ENCODE measurements at places on chromosomes 11 and 22.
A peak's percentile ranks its signal among the peaks of the same experiment; 100 is the strongest.

GRCh38 chr22:49261616-49262015 is 566.1 kb downstream of the BRD1 start:
- DNase-seq: no peak

DNA sequence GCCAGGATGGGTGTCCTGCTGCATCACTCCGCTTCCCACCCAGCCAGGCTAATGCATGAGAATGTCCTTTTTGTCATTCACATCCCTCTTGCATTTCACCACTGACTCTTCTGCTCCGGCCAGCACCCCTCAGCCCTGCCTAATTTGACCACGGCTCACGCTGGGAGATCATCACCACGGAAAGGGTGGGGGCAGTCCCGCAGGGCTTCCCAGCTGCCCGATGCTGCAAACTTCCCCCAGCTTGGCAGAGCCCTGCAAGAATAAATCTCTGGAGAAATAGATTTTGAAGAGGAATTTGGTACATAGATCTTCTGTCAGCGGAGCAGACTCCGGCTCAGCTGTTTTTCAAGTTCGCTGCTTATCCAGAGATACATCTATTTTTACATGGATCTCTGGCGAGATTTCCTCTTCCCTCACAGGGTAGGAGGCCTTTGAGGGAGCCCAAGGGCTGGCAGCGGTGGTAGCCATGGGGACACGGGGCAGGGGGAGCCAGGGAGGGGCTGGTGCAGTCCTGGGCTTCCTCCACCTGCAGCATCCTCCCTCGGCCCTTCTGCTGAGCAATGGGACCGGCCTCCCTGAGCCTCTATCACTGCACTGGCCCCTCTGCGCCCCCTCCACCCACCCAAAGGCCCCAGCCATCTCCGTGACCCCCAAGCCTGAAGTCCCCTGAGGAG is 62.6 kb downstream of the BUD13 start:
- DNase-seq: no peak

DNA sequence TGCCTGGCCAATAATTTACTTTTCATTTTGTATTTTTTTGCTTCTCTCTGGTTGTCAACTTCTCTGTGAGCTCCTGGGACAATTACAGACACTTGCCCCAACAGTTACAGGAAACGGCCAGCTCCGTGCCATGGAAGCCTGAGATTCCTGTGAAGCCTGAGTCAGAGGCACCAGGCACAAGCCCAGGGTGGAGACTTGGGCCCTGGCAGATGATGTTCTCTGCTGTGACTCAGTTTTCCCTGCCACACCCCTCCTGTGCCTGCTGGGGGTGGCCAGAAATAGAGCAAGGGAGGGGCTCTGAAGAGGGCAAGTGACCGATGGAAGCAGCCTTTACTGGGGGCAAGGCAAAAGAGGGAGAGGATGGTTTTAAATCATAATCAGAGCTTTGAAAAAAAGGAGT is 4.9 kb downstream of the ATP5MGL start:
- peak; percentile 90 for DNase-seq

DNA sequence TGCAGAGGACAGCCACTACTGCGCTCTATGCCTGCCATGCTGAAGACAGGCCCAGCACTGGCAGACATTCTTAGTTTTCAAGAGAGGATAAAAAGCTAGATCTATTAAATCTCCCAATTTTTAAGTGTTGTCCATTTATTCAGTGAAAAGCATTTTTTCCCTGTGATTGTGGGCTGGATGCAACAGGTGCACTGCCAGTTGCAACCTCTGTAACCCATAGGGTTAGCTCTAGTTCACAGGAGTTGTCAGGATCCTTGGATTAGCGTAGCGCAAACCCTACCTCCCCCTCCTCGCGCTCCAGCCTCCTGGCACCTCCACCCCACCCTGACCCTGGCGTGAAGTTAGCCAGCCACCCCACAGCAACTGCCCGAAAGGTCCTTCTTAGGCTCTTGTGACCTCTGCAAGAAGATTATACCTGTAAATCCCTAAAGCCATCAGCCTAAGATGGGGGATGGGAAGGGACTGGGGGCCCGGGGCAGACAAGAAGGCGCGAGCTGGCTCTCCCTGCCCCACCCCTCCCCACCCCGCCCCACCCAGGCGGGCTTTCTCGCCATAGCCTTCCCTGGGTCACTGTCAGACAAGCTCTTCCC is 30.9 kb downstream of the EIF3F start:
- DNase-seq: no peak

DNA sequence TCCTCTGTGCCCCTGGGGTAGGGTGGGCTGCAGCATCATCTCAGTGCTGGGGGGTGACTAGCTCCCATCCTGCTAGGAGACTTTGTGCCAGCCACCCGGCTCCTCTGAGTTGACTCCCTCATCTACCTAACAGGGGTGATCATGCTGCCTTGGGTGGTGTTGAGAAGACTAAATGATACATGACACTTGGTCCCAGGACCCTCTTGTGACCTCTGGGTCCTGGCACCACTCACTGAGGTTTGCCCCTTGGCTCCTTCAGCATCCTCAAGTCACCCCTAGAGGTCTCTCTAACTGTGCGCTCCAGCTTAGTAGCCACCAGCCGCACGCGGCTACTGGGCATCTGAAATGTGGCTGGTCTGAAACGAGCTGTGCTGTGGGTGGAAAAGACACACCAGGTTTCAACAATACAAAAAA is 72.1 kb downstream of the LRRC32 start:
- DNase-seq: peak; percentile 61

DNA sequence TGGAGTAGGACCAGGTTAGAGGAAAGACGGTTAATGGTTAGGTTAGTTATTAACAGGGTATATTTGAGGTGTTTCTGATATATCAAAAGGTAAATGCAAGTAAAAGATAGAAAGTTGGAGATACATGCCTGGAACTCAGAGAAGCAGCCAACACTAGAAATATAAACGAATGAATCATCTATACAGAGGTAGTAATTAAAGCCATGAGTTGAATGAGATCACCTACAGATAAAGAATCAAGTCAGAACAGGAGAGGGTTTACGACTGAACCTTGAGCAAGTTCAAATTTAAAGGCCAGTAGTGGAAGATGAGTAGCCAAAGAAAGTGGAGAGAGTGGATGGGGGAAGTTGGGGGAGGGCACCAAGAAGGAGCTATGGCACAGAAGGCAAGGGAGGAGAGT is 73.9 kb downstream of the SPON1 start:
- no peak for DNase-seq

GRCh38 chr11:103887001-103887658 is 149.3 kb upstream of the DDI1 start:
- DNase-seq: no peak

GRCh38 chr11:109859045-109859724 is 234.0 kb upstream of the ZC3H12C start:
- peak; percentile 66 for DNase-seq

DNA sequence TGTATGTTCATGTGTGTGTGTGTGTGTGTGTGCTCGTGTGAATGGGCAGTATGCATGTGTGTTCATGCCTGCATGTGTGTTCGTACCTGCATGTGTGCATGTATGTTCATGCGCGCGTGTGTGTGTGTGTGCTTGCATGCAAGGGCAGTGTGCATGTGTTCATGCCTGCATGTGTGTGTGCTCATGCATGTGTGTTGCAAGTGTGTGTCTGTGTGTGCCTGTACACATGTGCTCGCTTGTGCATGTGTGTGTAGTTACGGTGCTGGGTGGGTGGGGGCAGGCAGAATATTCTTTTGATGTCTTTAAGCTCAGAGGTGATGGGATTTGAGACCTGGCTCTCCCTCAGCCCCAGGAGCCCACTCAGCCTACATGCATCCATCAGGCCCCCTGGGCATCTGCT is 822.1 kb downstream of the BRD1 start:
- DNase-seq: no peak

DNA sequence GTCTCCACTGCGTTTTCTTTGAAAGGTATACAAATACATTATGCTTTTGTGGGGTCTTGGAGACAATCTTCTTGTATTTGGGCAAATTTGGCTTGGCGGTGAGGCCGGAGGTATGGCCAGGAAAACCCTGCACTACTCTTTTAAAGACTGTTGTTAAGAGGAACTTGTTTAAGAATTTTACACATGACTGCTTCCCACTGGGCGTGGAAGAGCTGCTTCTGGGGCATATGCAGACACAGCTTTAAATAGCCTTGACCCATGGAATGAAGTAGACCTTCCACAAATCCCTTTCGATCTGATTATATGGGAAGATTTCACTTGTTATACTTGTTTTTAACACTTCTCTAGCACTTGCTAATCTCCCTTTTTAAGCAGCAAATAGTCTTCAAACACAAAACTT is 453.6 kb downstream of the MN1 start:
- DNase-seq: no peak

DNA sequence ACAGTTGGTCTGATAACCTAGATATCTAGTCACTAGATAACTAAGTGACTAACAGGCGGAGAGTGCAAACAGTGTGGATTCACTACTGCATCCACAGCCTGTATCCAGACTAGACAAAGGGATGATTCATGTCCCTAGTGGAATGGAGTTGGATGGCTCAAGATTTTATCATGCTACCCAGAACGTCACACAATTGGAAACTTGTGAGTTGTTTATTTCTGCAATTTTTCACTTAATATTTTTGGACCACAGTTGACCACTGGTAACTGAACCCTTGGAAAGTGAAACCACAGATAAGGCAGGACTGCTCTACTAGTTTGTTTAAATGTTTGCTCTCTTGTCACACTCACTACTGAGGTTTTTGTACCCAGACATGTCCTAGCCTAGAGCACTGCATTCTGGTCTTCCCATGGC is 76.0 kb downstream of the UBASH3B start:
- DNase-seq: no peak

DNA sequence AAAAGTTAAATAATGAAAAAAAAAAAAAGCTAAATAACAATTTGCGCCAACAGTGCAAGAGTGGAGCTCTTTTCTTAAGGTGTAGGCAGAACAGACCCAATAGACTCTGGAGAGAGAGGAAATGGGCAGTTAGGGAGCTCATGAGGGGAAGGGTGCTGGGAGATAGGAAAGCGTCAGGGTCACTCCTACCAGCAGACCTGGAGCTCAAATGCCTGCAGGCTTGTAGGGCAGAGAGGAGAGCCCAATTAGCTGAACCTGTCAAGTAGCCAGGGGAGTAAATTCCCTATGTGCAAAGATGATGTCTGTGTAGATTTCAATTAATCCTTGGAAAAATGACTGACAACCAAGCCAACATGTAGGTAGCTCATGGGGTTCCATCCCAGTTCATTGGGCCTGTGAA is 73.0 kb downstream of the RAB30 start:
- no peak for DNase-seq

DNA sequence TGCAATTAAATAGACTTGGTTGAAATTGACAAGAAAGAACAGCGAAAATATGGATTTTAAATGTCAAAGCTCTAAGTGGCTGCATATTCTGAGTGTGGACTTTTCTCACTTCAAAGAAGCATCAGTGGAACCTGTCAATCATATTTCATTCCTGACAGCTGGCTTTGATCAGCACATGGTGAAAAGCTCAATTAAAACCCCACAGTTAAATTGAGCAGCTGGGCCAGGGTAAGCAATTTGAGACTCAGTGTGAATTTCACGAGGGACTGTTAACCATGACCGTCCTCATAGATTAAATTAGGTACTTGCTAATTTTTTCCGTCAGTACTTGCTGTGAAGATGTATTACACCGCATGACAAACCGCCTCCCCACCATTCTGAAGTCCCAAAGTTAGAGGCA is 11.0 kb upstream of the OR10D3 start:
- DNase-seq: no peak

DNA sequence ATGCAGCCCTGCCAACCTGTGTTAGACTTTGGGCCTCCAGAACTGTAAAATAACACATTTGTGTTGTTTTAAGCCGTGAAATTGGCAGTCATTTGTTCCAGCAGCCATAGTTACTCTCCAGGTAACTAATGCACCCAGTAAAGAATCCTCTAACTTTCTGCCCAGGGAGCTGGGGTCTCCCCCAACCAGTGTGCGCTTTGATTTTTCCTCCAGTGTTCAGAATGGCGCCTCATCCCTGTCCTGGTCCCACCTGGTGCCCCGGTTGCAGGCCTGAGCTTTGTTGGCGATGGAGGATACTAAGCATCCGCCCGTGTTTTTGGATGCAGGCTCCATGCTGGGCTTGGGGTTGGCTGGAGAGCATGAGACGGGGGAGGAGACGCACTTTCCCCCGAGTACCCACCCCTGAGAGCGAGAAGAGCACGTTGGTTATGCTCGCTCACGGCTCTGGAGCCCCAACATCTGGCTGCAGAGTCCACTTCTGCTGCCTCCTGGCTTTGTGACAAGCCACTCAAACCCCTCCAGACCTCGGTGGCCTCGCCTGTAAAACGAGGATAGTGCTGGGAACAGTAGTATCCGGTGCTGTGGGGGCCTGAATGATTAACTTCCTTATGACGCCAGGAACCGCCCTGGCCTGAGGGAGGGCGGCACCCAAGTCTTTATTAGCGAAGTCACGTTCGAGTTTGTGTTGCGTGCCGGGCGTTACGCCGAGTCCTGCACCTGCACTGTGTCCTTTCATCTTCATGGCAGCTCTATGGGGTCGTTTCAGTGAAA is 25.8 kb downstream of the MRGPRD start:
- peak; percentile 3 for DNase-seq

DNA sequence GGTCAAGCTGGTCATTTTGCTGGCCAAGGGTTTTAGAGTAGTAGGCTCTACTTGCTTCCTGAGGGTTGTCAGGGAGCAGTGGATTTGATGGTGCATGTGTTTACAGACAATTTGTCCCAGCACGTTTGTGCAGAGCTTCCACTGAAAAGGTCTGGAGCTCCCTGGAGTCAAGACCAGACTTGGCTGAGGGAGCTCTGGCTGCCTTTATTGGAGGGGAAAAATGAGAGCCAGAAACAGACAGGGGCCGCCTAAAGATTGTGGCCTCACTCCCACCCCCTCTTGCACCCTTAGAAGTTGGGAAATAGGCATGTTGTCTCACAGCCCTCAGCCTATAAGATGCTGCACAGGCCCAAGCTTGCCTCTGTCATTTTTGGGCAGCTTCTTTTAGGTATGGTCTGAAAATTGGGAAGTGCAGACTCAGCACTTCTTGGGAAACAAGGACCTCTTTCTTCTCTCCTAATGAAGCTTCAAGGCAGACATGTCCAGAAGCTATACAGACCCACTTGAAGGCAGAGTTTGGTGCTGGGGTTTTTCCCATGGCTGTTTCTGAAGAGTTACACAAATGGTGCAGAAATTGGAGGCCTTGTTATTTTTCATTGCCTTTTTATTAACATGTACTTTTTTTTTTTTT is 55.1 kb downstream of the AMOTL1 start:
- DNase-seq: no peak

DNA sequence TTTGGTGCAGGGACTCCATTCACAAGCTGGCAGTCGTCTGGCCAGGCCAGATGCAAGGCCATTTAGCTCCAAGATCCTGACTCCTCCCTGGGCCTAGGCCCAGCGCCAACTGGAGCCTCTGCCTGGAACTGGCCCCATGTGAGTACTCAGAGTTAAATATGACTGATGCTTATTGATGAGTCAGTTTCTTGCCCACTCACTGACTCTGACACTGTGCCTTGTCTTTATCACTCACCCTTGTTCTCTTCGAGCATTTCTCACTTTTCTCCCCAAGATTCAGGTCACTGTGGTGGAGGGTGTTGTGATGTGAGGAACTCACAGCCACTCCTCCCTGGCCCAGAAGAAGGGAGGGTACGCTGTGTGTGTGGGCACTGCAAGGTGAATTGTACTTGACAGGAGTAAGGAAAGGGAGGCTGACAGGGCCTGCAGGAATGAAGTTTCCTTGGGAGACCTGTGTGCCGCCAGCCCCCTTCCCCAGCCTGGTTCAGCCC is 23.2 kb upstream of the ST3GAL4 start:
- peak; percentile 69 for DNase-seq

GRCh38 chr22:45968751-45969413 is 8.1 kb downstream of the WNT7B start:
- DNase-seq: peak; percentile 87

- DNase-seq: no peak
Measured at GRCh38 chr11:113980785-113981184, 5.9 kb downstream of the HTR3A start.

GRCh38 chr22:49294656-49295464 is 532.8 kb downstream of the BRD1 start:
- no peak for DNase-seq

- no peak for DNase-seq
Measured at GRCh38 chr11:69221086-69221485, 65.4 kb downstream of the SMIM38 start.
